ENCODE measurements at places on chromosomes 5 and 9.

DNA sequence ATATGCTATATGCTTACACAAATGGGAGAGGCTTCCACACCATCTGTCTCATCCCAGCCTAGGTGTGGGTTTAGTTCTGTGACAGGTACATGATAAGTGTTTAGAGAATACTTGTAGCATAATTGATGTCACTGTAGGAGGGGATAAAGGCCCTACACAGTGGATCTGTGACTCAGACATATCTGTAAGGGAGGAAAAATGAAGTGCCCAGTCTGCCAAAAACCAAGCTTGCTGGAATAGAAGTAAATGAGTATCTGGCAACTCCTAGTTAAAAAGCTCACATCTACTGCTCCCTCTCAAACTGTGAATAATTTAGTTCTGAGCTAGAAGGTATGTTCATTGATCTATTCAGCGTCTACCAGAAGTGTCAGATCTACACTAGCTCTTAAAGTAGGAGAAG is 38.9 kb upstream of the FAM174A start:
- DNase-seq: no peak

DNA sequence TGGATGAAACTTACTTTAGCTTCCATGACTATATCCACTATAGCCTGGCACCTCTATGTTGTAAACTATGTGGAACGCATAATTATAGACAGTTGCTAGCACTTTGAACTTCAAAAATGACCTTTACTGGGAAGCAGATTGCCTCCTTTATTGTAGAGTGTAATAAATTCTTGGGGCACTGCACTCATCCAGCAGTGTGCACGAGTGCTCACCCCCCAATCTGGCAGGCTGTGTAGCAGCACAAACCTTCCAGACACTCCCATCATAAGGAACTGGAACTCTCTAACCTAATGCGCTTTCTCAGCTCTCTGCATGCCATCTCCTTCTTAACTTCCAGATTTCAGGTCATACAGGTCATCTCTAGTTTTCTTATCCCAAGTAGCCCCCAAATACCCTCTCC is 1.5 kb upstream of the PDE6A start:
- no peak for DNase-seq

GRCh38 chr5:56710826-56711590 is 104.3 kb upstream of the MAP3K1 start:
- DNase-seq: no peak

GRCh38 chr5:149807614-149808013 is 77.5 kb downstream of the PPARGC1B start:
- DNase-seq: no peak

DNA sequence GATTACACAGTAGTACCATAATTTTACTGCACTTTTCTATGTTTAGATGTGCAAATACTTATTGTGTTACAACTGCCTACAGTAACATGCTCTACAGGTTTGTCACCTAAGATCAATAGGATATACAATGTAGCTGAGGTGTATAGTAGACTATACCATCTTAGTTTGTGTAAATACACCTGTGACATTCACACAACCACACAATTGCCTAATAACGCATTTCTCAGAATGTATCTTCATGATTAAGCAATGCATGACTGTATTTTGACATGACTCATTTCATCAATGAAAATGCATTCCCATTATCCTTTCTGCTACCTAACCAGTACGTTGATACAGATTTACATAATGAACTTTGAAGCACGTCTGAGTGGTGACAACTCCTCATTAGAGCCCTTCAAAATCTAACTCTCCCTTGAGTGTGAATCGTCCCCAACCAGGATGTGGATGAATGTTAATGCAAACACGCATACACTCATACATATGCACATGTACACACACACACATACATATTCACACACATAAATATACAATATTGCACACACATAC is 28.4 kb downstream of the GZMK start:
- no peak for DNase-seq

DNA sequence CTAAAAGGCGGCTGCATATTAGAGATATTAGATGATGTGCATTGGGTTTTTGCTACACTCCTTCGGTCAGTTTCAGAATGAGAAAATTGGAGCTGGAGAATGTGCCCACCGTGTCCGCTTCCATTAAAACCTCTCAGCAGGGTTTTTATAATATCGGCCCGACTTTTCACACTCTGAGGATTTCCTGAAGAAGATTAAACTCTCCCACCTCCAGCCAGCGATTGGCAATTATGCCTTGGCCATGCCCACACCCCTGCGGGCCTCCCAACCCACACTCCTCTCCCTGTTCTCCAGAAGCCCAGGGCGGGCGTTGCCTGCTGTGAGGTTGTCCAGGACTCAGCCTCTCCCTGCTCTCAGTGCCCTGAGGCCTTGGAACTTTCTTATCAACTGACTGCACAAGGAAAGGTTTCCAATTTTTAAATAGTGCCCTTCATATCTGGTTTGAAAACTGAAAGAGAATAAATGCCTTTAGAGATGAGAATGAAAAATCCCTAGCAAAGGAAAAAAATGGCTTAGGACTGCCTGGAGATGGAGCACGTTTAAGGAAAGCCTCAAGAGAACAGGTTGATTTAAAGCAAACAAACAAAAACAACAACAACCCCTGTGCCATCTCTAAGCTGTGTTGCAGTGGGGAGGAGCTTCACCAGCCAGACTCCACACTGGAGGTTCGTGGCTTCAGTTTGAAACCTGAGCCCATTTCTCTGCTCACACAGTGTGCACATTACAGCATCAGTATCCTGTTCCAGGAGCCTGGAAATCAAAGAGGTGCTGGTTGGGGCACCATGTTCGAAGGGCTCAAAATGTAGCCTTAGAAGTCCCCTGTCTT is 292.9 kb downstream of the NSG2 start:
- no peak for DNase-seq
